Pancreas (tissue), 10 donors: ENCODE measurements at places on chromosomes 2 and 18. TPM values are rescaled to one million over a fixed set of nuclear protein-coding genes. Genes with fewer than 3 reads are reported as not detected.

The PSMA8 gene
- total RNA-seq = not detected

The DNER gene
- 0.34 TPM for total RNA-seq

The CHRND gene
- total RNA-seq = not detected

The EFHD1 gene
- 0.31 TPM for total RNA-seq

The DSC2 gene
- total RNA-seq = 12.4 TPM

The EHBP1 gene
- 20.8 TPM for total RNA-seq

The SP5 gene
- total RNA-seq = 0.08 TPM
